Kidney epithelial cell (primary cell): ENCODE measurements at places on chromosomes 16 and 17.

DNA sequence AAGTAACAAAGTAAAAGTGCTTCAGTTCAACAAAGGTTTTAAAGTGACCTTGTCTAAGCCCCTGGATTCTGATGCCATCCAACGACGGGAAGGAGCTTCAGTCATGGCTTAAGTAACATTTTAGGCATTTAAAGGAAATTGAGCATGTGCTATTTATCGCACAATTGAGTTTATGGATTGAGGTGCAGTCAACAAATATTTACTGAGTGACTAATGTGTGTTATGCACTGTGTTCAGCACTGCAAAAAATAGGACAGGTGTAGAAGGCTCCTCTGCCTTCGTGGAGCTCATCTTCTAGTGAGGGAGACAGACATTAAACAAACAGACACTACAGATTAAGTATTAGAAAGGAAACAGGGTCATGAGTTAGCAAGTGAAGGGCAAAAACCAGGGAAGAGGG lies 12.5 kb downstream of the TMIGD1 start:
- no peak for DNase-seq

DNA sequence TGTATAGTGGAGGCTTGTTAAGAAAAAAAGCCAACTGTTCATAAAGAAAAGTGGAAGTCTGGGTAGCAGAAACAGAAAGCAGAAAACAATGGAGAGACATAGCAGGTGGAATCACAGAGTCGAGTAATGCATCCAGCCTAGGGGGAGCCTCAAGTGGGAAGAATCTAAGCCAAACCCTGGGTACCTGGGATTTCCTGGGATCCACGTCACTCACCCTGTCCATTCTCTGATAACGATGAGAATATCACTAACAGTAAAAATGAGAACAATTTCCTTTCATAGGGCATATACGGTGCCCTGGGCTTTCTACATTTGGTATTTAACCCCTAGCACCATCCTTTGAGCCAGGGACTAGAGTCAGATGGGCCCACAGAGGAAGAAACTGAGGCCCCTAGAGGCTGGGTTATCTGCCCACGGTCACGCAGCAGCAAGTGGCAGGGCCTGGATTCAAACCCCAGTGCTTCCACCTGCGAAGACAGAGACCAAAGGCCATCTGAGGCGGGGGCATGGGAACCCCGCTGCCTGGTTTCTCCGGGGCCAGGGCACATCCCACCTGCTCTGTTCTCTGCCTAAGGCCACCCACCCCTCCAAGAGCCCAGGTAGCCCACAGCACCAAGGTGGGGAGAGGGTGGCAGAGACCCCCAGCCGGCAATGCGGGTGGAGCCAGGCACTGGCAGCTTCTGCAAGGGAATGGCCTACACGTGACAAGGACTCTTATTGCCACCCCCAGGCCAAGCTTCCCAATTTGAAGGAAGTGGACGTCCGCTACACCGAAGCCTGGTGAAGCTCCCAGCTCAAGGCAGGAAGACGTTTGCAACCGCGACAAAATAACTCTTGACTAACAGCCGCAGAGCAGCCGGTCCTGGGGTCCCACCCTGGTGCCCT lies 69.8 kb upstream of the PLCG2 start:
- DNase-seq: no peak

DNA sequence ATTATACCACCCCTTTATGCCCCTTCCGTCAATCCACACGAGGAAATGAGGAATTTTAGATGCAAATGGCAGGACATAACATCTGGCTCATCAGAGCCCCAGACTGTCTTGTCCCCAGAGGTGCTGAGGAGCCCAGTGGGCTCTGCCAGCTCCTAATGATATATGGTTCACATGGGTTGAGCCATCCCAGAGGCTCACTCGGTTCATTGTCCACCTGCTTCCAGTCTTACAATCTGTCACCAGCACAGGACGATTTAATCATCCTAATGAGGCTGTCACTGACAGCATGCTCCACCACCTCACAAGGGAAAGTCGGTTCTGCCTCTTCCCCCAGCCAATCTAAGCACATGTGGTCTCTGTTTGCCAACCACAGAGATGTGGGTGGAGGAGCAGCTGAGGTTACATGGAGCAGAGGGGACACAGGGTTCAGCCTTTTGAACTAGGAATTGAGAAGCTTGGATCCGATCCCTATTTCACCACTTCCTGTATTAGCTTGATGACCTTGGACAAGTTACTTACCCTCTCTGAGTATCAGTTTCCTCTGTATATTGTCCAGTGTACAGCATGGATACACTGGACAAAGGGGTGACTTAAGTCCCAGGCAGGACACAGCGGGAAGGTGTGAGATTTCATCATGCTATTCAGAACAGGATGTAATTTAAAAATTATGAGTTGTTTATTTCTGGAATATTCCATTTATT lies 27.0 kb upstream of the DHX8 start:
- DNase-seq: no peak

DNA sequence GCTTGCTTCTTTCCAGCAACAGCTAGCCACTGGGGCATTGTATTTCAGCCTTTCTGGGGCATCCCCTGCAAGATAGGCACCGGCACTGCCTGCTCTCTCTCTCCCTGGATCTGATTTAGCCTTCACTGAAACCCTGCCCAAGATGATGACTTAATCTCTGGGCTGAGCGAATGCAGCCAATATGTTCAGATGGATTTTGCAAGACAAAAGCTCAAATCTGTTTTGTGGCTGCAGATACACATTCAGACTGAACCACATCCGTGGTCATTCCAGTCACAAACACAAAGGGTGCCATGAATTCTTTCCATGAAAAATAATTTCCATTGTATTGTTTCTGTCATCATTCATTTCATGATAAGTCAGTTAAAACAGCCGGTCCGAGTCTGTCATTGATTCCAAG lies 24.2 kb downstream of the SOST start:
- DNase-seq: no peak

DNA sequence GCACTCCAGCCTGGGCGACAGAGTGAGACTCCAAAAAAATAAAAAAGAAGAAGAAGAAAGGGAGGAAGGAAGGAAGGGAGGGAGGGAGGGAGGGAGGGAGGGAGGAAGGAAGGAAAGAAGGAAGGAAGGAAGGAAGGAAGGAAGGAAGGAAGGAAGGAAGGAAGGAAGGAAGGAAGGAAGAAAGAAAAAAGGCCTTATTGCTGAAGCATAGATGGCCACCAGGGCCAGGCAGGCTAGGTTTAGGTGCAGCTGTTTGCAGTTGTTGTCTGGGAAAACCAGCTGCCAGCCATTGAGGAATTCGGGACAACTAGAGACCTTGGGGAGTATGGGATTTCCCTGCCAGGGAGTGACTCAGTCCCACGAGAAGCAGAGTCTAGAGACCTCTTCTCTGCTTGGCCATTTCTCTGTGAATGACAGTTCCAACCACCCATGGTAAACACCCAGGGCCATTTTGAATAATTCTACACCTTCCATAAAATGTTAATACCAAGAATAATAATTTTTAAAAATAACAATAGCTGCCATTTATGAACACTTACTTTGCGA lies 31.0 kb downstream of the SCNN1B start:
- no peak for DNase-seq
